Activated CD8-positive, alpha-beta memory T cell treated with anti-CD3 and anti-CD28 coated beads for 1 hour (primary cell): ENCODE measurements at places on chromosomes 16 and 17.

DNA sequence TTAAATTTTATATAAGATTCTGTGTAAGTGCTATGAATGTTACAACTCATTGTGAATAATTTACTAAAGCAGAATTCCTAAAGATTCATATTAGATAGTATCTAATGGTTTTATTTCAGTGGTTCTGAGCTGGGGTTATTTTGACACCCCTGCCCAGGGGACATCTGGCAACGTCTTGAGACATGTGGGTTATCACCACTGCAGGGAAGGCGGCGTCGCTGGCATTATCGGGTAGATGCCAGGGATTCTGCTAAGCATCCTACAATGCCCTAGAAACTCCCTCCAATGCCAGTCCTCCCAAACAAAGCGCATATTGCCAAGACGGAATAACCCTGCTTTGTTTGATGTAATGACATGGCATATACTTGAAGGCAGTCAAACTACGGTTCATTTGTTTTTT lies 372.3 kb upstream of the ZFHX3 start:
- no peak for DNase-seq

GRCh38 chr16:85360323-85361277 lies 248.3 kb upstream of the CIBAR2 start:
- no peak for DNase-seq

GRCh38 chr16:79061181-79061580 lies 539.4 kb downstream of the MAF start:
- no peak for DNase-seq

DNA sequence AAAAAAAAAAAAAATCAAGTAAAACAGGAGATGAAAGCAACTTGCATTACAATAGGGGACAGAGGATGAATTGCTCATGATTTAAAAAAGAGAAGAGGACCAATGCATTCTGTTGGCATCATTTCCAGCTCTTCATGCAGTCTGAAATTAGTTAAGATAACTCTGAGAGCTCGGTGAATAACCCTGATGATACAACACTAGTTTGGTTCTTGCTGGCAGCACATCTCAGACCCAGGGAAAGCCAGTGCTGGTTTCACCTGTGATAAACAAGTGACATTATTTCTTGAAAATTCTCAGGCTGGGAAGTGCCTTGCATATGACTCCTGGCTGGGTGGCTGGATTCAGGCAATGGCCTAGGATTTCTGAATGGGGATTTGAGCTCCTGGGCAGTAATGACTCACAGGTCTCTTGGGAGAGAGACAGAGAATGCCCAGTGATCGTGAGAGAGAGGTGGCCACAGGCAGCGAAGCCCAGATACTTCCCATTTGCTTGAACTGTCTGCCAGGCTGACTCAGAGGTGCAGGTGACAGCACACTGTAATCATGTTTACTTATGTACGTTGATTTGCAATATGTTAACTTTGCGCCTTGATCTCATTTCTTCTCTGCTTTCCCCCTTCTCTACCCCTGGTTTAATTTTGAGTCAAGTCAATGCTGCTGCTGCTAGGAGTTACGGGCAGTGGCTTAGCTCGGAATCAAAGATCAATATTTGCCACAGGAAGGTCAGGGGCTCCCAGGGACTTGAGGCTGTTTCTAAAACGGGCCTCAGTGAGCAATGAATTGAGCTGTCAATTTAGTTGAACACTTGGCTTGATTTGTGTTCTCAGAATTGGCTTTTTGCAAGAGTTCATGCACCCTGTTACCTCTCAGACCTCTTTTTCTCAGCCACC lies 27.1 kb downstream of the ARSG start:
- DNase-seq = no peak

DNA sequence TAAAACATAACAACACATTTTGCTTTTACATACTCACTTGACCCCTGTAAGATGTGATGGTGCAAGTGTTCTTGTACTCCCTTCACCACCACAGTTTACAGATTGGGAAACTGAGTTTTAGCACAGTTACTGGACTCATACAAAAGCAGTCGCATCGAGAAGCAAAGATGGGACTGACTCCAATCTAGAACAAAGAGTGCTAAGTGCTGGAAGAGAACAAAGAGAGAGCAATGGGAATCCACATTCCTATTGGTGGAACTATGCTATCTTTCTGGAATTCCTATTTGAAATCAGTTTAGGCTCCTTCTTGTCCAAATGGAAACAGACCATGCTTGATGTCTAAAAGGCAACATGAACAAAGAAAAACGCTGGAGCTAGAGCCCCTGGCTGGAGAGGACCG lies 9.1 kb downstream of the TOM1L2 start:
- no peak for DNase-seq

GRCh38 chr17:63268827-63269226 lies 177.3 kb downstream of the CYB561 start:
- DNase-seq = no peak

- DNase-seq = no peak
Measured at GRCh38 chr16:51624080-51624775, 473.2 kb upstream of the SALL1 start.

DNA sequence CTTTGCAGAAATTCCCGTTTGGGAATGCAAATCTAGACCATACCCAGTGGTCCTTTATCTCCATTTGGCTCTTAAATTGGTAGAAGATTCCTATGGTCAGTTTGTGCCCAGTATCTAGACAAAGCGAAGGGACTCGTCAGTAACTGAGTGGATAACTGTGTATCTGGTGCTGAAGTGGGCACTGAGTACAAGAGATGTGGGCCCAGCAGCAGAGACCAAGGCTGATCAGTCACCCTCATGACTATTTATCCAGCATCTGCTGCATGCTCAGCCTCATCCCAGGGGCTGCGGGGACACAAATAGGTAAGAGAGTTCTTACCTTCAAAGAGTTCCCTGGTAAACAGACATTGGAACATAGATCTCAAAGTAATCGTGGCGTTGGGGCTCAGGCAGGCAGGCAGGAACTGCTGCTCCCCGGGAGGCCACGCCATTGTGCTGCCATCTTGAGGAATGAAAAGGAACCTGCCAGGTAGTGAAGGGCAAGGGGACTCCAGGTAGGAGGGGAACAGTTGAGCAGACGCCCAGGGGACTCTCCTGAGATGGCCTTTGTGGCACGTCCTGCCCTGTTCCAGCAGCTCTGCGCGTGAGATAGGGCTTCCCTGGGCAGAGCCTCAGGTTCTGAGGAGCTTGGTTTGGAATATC lies 10.3 kb downstream of the NT5M start:
- peak; percentile 58 for DNase-seq

DNA sequence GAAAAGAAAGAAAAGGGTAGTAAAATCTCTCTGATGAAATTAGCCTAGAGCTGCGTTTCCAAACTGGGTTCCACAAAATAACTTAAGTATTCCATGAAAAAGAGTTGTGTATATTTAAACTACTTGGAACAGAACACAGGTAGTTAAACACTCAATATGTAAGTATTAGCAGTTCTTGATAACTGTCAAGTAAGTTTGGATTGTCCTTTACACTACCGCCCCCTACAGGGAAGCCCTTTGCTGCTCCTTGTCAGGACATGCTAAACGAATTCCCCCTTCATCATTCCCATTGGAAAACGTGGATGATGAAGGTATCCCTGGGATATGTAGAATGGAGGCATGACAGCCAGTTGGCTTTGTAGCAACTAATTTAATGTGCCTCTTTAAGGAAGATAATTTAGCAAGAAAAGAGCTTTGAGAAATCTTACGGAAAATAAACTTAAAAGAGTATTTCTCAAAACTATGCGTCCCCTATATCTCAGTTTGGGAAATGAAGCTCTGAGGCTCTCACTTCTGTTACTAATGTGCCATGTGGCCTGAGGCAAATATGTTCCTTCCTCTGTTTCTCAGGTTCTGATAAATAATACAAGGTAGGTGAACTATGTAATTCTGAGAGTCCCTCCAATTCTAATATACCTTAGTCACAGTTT lies 18.8 kb downstream of the NCBP3 start:
- peak; percentile 55 for DNase-seq
